ENCODE measurements at places on chromosomes 11 and 22. TPM values are rescaled to one million over a fixed set of nuclear protein-coding genes. Genes with fewer than 3 reads are reported as not detected.

DNA sequence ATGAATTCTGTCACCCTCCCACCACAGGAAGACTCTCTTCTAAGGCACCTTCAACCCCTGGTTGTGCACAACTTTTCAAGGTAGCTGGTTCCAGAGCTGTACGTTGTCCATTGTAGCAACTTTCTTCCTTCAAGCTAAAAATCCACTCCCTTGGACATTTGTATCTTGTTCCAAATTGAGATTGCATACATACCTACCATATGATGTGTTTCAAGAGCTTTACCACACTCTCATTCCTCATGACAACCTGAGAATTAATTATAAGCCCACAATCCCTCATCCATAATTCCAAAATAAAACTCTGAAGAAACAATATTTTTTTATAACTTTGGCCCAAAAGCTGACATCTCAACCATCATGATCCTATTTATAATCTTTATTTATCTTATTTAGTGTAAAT, 3.0 kb downstream of the OR52W1 start:
- H3K4me1 ChIP-seq = no peaks in the 10 kb centered on the region
- no peaks in the 10 kb centered on the region for H3K27me3 ChIP-seq
- no peaks in the 10 kb centered on the region for H3K36me3 ChIP-seq
- no peak for DNase-seq
- no peak overlapping the region for H3K4me3 ChIP-seq
- no peak overlapping the region for H3K27ac ChIP-seq

GRCh38 chr11:128116447-128116846, 470.9 kb downstream of the ETS1 start:
- no peaks in the 10 kb centered on the region for H3K36me3 ChIP-seq
- H3K27me3 ChIP-seq = no peaks in the 10 kb centered on the region
- no peak for DNase-seq
- no peaks in the 10 kb centered on the region for H3K4me1 ChIP-seq
- no peak overlapping the region for H3K4me3 ChIP-seq
- no peak overlapping the region for H3K27ac ChIP-seq

- no peak overlapping the region for H3K4me3 ChIP-seq
- no peaks in the 10 kb centered on the region for H3K27me3 ChIP-seq
- no peaks in the 10 kb centered on the region for H3K36me3 ChIP-seq
- H3K4me1 ChIP-seq = peaks cover 9% of the 10 kb centered on the region
- DNase-seq = no peak
- peak overlapping the region; percentile 4 for H3K27ac ChIP-seq
These were observed 94.7 kb upstream of the RASSF10 start for GRCh38 chr11:12914400-12914912.

PLET1 gene
- total RNA-seq = not detected

DNA sequence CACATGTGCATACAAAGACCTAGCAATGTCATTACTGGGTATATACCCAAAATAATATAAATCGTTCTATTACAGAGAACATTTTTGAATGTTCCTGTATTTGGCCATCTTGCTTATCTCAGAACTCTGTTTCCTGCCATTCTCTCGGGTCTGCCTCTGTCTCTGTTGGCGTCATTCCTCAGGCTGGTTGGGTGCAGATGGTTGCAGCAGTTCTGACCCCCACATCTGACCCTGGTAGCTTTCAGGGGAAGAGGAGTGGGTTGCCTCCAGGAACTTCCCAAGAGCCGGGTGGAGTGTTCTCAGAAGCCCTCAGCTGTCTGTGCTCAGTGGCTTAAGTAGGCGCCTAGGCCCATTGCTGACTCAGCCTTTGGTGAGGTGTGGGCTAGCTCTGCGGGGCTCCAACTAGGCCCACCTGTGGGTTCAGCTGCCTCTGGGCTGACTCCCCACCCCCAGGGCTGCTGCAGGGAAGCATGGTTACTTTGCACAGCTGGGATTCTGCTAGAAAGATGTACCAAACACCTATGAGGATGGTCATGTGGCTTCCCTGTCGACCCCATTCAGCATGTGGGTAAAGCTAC, 114.0 kb downstream of the TBC1D22A start:
- no peaks in the 10 kb centered on the region for H3K27me3 ChIP-seq
- DNase-seq = no peak
- H3K36me3 ChIP-seq = no peaks in the 10 kb centered on the region
- H3K4me1 ChIP-seq = no peaks in the 10 kb centered on the region
- H3K4me3 ChIP-seq = no peak overlapping the region

DNA sequence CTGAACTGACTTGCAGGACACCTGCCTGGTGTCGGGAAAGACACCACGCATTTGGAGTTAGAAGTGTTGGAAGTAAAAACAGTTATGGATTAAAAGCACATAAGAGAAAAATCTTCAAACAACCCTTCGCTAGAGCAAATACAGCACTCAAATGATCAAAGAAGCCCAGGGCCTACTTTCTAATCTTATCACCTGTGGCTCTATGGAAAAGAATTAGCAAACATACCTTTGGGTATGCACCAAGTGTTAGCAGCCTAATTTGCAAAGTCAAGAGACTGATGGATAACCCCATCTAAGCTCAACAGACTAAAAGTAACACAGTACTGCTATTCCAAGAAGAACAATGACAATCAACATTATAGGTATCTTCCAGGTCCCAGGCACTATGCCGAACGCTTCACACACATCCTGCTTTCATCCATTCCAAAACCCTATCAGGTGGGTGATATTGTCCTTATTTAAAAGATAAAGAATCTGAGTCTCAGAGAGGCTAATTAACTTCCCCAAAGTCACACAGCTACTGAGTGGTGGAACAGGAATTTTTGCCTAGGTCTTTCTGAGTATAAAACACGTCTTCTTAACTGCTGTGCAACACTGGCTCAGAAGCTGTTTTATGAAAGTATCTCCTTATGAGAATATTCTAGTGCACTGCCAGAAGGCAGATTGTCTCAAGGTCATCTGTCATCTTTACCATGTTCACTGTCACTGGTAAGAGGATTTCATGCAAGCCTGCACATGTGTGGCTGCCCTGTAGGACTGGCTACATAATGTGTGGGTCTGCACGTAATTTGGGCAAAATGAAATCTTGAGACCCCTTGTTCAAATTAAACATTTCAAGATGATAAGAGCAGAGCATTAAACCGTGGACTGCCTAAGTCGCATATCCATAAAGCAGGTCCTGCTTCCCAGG, 16.4 kb downstream of the SLC1A2 start:
- no peak overlapping the region for H3K4me3 ChIP-seq
- H3K27ac ChIP-seq = no peak overlapping the region
- no peaks in the 10 kb centered on the region for H3K4me1 ChIP-seq
- H3K36me3 ChIP-seq = no peaks in the 10 kb centered on the region
- H3K27me3 ChIP-seq = no peaks in the 10 kb centered on the region

- H3K27ac ChIP-seq = no peak overlapping the region
- H3K36me3 ChIP-seq = no peaks in the 10 kb centered on the region
- no peak for DNase-seq
- no peak overlapping the region for H3K4me3 ChIP-seq
- no peaks in the 10 kb centered on the region for H3K27me3 ChIP-seq
These were observed 622.8 kb downstream of the NTM start for GRCh38 chr11:131993246-131993645.

GRCh38 chr22:39097098-39098020, at the start of gene APOBEC3H:
TSS of gene APOBEC3H (plus strand) at chr22:39097244. CDS start at chr22:39100279, 3,035 bp downstream.
- no peak for DNase-seq
- H3K36me3 ChIP-seq = no peaks in the 10 kb centered on the region
- H3K27ac ChIP-seq = peak within 1 kb of the TSS; percentile 8
- H3K4me1 ChIP-seq = peaks cover 12% of the 10 kb centered on the region
- H3K27me3 ChIP-seq = no peaks in the 10 kb centered on the region
- H3K4me3 ChIP-seq = no peak within 1 kb of the TSS

- H3K27ac ChIP-seq = no peak overlapping the region
- H3K4me1 ChIP-seq = peaks cover 22% of the 10 kb centered on the region
- H3K36me3 ChIP-seq = no peaks in the 10 kb centered on the region
- DNase-seq = no peak
- H3K4me3 ChIP-seq = no peak overlapping the region
These were observed 101.0 kb downstream of the ME3 start for GRCh38 chr11:86571273-86571948.

OR51Q1 gene
- not detected for total RNA-seq

- no peak for DNase-seq
- H3K27ac ChIP-seq = no peak overlapping the region
- H3K36me3 ChIP-seq = no peaks in the 10 kb centered on the region
- no peaks in the 10 kb centered on the region for H3K27me3 ChIP-seq
- H3K4me3 ChIP-seq = no peak overlapping the region
These were observed 27.4 kb downstream of the DAGLA start for GRCh38 chr11:61707574-61707973.

- no peak overlapping the region for H3K27ac ChIP-seq
- H3K4me1 ChIP-seq = no peaks in the 10 kb centered on the region
- no peak overlapping the region for H3K4me3 ChIP-seq
- no peaks in the 10 kb centered on the region for H3K27me3 ChIP-seq
These were observed 3.7 kb upstream of the APLNR start for GRCh38 chr11:57240757-57241156.

CDC42EP2 gene
- total RNA-seq = 27.7 TPM

- no peak for DNase-seq
- no peaks in the 10 kb centered on the region for H3K4me1 ChIP-seq
- no peak overlapping the region for H3K4me3 ChIP-seq
- no peak overlapping the region for H3K27ac ChIP-seq
- no peaks in the 10 kb centered on the region for H3K36me3 ChIP-seq
These were observed 755.2 kb upstream of the RAG2 start for GRCh38 chr11:37353192-37353591.

- H3K4me3 ChIP-seq = no peak overlapping the region
- H3K27me3 ChIP-seq = no peaks in the 10 kb centered on the region
- peaks cover 43% of the 10 kb centered on the region for H3K36me3 ChIP-seq
- no peak for DNase-seq
- peak overlapping the region; percentile 67 for H3K27ac ChIP-seq
These were observed 19.3 kb downstream of the POLR3H start for GRCh38 chr22:41524809-41525449.

OR10D3 gene
- not detected for total RNA-seq

Data from vagina (tissue), 2 donors.